ENCODE measurements at places on chromosomes 3 and 15.
A peak's percentile ranks its signal among the peaks of the same experiment; 100 is the strongest.

GRCh38 chr3:58526515-58526957 lies 10.5 kb downstream of the ACOX2 start:
- no peaks in the 10 kb centered on the region for H3K36me3 ChIP-seq
- no peaks in the 10 kb centered on the region for H3K4me1 ChIP-seq
- H3K27ac ChIP-seq, result no peak overlapping the region
- no peak overlapping the region for H3K4me3 ChIP-seq
- DNase-seq, result no peak

- H3K36me3 ChIP-seq, result no peaks in the 10 kb centered on the region
- H3K4me1 ChIP-seq, result no peaks in the 10 kb centered on the region
- H3K27me3 ChIP-seq, result no peaks in the 10 kb centered on the region
- H3K4me3 ChIP-seq, result no peak overlapping the region
- no peak for DNase-seq
- no peak overlapping the region for H3K27ac ChIP-seq
Observed at GRCh38 chr15:91407269-91407889, 307.3 kb downstream of the SV2B start.

DNA sequence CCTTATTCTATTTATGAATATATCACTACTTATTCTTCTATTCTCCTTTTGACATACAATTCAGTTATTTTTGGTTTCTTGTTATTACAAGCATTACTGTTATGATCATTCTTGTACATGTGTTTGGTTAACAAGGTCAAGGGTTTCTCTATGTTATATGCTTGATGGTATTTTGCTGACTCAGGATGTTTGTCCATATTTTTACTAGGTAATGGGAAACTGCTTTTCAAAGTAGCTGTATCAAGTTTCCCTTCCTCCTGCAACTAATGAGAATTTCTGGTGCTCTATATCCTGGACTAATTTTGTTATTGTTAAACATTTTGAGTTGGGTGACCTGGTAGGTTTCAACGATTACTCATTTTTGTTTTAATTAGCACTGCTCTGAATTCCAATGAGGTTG lies 841.0 kb downstream of the OTOL1 start:
- DNase-seq, result no peak
- H3K4me1 ChIP-seq, result no peaks in the 10 kb centered on the region
- no peak overlapping the region for H3K4me3 ChIP-seq
- no peaks in the 10 kb centered on the region for H3K27me3 ChIP-seq

- no peaks in the 10 kb centered on the region for H3K27me3 ChIP-seq
- no peaks in the 10 kb centered on the region for H3K4me1 ChIP-seq
- no peak overlapping the region for H3K27ac ChIP-seq
- H3K36me3 ChIP-seq, result no peaks in the 10 kb centered on the region
- no peak for DNase-seq
Observed at GRCh38 chr3:70249509-70250160, 62.8 kb downstream of the MDFIC2 start.

- H3K4me3 ChIP-seq, result no peak overlapping the region
- no peaks in the 10 kb centered on the region for H3K27me3 ChIP-seq
- H3K4me1 ChIP-seq, result no peaks in the 10 kb centered on the region
- no peak overlapping the region for H3K27ac ChIP-seq
- no peak for DNase-seq
Observed at GRCh38 chr15:73717802-73718201, 33.6 kb downstream of the CD276 start.

DNA sequence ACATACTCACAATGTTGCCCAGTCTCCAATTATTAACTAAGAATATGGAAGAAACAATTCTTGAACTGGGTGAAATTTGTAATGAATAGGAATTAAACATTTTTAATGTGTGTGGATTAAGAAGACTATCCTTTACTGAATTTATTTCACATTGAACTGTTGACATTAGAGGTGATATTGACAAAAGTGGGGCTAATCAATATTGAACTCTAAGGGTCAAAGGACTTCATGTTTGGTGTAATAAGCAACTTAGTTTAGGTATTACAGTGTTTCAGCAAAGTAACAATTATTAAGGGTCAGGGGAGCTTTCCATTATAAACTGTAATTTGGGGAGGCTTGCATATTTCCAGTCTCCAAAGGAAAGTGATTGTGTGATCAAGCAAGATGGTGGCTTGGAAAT lies 16.2 kb upstream of the NANOGP8 start:
- no peak overlapping the region for H3K27ac ChIP-seq
- H3K36me3 ChIP-seq, result no peaks in the 10 kb centered on the region
- no peaks in the 10 kb centered on the region for H3K27me3 ChIP-seq
- H3K4me1 ChIP-seq, result no peaks in the 10 kb centered on the region

DNA sequence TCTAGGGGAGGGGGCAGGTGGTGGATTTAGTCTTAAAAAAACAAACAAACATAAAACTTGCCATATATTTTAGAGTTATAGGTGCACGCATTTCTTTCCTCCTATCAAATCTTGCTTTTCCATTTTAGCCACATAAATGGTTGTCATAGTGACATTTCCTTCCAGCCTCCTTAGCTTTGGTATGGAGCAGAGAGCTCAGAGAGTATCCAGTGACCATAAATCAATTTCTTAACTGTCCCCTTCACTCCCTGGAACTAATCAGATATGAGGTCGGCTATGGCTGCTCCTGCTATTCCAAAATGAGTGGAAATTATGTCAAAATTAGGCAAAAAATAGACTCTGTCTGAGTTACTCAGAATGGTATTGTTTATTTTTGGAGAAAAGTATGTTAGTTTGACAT lies 164.5 kb downstream of the EBLN2 start:
- H3K27ac ChIP-seq, result no peak overlapping the region
- H3K4me3 ChIP-seq, result no peak overlapping the region
- H3K27me3 ChIP-seq, result no peaks in the 10 kb centered on the region

- H3K4me3 ChIP-seq, result no peak overlapping the region
- H3K27ac ChIP-seq, result no peak overlapping the region
- H3K4me1 ChIP-seq, result no peaks in the 10 kb centered on the region
- DNase-seq, result no peak
- no peaks in the 10 kb centered on the region for H3K36me3 ChIP-seq
Observed at GRCh38 chr3:107222907-107223306, 154.3 kb upstream of the CCDC54 start.

GRCh38 chr3:155995525-155996370 lies 124.6 kb upstream of the KCNAB1 start:
- no peak for DNase-seq
- H3K27ac ChIP-seq, result no peak overlapping the region
- H3K27me3 ChIP-seq, result no peaks in the 10 kb centered on the region
- no peak overlapping the region for H3K4me3 ChIP-seq
- no peaks in the 10 kb centered on the region for H3K36me3 ChIP-seq

DNA sequence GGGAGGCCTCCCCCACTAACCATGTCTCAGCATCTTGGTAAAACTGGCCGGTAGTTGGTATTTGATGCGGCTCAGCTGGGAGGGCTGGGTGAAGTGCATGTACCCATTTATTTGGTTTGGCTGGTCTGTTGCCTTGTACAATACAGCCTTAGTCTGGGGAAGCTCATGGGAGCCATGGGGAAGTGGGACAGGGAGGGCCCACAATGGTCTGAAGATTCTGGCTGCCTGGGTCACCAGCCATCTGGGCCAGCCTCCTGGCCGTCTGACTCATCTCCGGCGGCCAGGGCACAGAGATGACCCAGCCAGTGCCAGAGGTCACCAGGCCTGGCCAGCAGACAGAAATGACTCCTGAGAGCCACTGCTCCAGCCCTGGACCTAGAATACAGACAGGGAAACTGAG lies 51.6 kb upstream of the SMAD6 start:
- no peak for DNase-seq
- H3K4me1 ChIP-seq, result no peaks in the 10 kb centered on the region
- no peak overlapping the region for H3K4me3 ChIP-seq
- no peaks in the 10 kb centered on the region for H3K27me3 ChIP-seq
- H3K27ac ChIP-seq, result no peak overlapping the region

- H3K36me3 ChIP-seq, result no peaks in the 10 kb centered on the region
- H3K27me3 ChIP-seq, result no peaks in the 10 kb centered on the region
- H3K4me3 ChIP-seq, result no peak overlapping the region
Observed at GRCh38 chr15:54187325-54187724, 209.1 kb downstream of the UNC13C start.

- no peaks in the 10 kb centered on the region for H3K4me1 ChIP-seq
- peak overlapping the region; percentile 34 for H3K4me3 ChIP-seq
- no peak for DNase-seq
- H3K27ac ChIP-seq, result peak overlapping the region; percentile 48
Observed at GRCh38 chr3:141386611-141387111, 18.4 kb downstream of the ZBTB38 start.

- H3K36me3 ChIP-seq, result no peaks in the 10 kb centered on the region
- DNase-seq, result peak; percentile 21
- no peaks in the 10 kb centered on the region for H3K27me3 ChIP-seq
- peaks cover 27% of the 10 kb centered on the region for H3K4me1 ChIP-seq
Observed at GRCh38 chr15:90002428-90002844, 1.3 kb downstream of the ZNF710 start.

- peaks cover 83% of the 10 kb centered on the region for H3K36me3 ChIP-seq
- H3K4me3 ChIP-seq, result no peak overlapping the region
- no peaks in the 10 kb centered on the region for H3K27me3 ChIP-seq
- no peak overlapping the region for H3K27ac ChIP-seq
Observed at GRCh38 chr3:38124324-38125122, 12.4 kb downstream of the ACAA1 start.

- no peak for DNase-seq
- no peaks in the 10 kb centered on the region for H3K4me1 ChIP-seq
- no peaks in the 10 kb centered on the region for H3K27me3 ChIP-seq
- no peak overlapping the region for H3K27ac ChIP-seq
- H3K4me3 ChIP-seq, result no peak overlapping the region
- H3K36me3 ChIP-seq, result no peaks in the 10 kb centered on the region
Observed at GRCh38 chr15:64249883-64250575, 87.2 kb upstream of the PPIB start.

GRCh38 chr15:72168808-72169190 lies 28.8 kb downstream of the GRAMD2A start:
- no peaks in the 10 kb centered on the region for H3K36me3 ChIP-seq
- peaks cover 5% of the 10 kb centered on the region for H3K4me1 ChIP-seq
- H3K4me3 ChIP-seq, result no peak overlapping the region

GRCh38 chr3:58299839-58300516 lies 6.1 kb upstream of the RPP14 start:
- no peak overlapping the region for H3K27ac ChIP-seq
- DNase-seq, result no peak
- peaks cover 10% of the 10 kb centered on the region for H3K27me3 ChIP-seq
- no peak overlapping the region for H3K4me3 ChIP-seq
- H3K36me3 ChIP-seq, result no peaks in the 10 kb centered on the region

DNA sequence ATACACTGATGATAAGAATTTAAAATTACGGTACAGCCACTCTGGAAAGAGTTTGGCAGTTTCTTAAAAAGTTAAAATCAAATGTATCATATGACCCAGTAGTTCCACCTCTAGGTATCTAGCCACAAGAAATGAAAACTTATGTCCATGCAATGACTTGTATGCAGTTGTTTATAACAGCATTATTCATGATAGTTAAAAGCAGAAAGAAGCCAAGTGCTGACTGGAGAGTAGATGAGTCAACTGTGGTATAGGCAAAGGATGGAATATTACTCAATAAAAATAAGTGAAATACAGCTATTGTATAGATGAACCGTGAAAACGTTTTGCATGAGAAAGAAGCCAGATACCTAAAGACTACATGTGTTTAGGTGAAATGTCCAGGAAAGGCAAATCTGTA lies 14.8 kb downstream of the GPR87 start:
- no peaks in the 10 kb centered on the region for H3K4me1 ChIP-seq
- H3K27me3 ChIP-seq, result no peaks in the 10 kb centered on the region
- no peaks in the 10 kb centered on the region for H3K36me3 ChIP-seq
- no peak overlapping the region for H3K4me3 ChIP-seq
- H3K27ac ChIP-seq, result no peak overlapping the region
